HT1080 (cell line): ENCODE measurements at places on chromosomes 4 and X.

- no peak for DNase-seq
These were observed 52.3 kb downstream of the SEPSECS start for GRCh38 chr4:25107827-25108516.

- DNase-seq = no peak
These were observed 52.6 kb upstream of the DCTD start for GRCh38 chr4:182969651-182970279.

- DNase-seq = no peak
These were observed 129.2 kb upstream of the TRIM2 start for GRCh38 chr4:153074936-153075630.

GRCh38 chr4:24468071-24468470, 116.3 kb downstream of the DHX15 start:
- DNase-seq = no peak
